ENCODE measurements at places on chromosomes 12 and 14.
A peak's percentile ranks its signal among the peaks of the same experiment; 100 is the strongest.

DNA sequence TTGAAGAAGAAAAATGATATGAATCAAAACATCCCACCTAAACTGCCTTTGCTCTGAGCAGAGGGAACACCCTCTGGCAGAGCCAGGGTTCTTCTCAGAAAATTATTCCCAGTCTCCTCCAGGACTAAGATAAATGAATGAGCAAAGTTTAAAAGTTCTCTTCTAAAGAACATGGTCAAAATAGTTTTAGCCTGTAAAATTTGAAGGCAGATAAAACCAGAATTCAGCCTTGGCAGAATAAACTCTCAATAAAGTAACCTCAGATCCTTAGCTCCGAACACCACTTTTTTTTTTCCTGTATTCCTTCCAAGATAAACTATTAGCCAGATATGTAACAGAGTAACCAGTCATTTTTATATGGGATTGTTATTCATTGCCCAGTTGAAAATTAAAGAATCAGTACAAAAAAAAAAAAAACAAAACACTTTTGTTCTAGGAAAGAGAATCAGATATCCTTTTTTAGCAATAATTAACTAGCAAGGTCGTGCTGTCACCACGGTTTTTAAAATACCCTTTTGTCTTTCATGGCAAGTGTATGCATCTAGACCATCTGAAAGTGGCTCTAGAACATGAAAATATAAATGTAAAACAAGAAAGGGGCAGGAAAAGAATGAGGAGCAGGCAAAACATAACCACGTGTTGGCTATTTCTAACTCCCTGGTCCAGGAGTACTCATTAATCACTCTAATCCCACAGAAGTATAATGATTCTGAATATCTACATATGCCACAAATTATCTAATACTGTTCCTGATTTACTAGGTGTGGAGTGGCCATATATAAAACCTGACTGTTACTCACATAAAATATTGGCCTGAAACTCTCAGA lies 60.8 kb downstream of the CAPZA3 start:
- no peak for DNase-seq

DNA sequence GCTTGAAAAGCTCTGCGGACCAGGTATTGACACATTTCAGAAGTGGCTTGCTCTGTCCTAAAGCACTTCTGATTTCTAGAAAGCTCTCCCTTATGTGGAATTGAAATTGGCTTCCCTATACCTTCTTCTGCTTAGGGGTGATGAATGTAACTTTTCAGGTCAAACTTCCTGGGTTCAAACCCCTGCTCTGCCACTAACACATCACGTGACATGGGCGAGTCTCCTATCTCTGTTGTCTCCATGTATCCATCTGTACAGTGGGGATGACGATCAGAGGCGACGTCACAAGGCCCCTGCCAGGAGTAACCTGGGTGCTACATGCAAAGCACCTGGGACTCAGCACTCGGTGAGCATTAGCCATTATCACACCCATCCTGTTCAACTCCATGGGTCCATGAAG lies 73.7 kb upstream of the PIWIL1 start:
- DNase-seq = no peak

GRCh38 chr14:91903070-91903469 lies 35.7 kb upstream of the TC2N start:
- DNase-seq = no peak

GRCh38 chr12:128337431-128338170 lies 70.6 kb downstream of the TMEM132C start:
- no peak for DNase-seq

- no peak for DNase-seq
These were observed 27.7 kb downstream of the UBR7 start for GRCh38 chr14:93234798-93235197.

DNA sequence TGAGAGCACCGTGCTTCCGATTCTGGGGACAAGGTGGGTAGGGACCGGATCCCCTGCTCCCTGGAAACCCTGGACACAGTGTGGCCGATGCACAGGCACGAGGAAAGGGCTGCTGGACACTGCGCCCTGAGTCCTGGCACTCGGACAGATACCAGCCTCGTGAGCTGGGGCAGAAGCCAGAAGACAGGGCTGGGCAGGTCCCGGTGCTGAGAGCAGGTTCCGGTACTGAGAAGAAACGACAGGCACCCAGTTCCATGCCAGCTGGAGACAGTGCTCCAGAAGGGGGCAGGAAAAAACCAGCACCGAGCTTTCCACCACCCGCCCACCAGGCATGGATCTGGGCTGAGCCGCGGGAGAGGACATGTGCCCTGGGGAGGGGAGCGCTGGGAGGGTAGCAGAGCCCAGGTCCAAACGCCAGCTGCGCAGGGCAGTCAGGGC lies 6.5 kb downstream of the XRCC3 start:
- DNase-seq = no peak

DNA sequence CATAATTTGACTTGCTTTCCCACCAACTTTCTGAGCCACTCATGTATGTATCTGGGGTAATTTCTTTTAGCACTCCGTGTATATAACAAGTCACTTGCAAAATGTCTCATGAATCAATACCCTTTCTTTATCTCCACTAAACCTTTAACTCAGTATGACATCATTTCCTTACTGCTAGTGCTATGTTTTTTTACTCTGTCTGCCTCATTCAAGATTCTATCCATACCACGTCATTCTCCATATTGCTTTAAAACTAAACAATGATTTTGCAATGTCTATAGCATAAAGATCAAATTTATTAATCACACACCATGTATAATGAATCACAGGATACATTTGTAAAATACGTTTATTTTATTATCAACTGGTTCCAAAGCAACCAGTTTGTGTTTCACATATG lies 178.2 kb downstream of the PIK3C2G start:
- no peak for DNase-seq

DNA sequence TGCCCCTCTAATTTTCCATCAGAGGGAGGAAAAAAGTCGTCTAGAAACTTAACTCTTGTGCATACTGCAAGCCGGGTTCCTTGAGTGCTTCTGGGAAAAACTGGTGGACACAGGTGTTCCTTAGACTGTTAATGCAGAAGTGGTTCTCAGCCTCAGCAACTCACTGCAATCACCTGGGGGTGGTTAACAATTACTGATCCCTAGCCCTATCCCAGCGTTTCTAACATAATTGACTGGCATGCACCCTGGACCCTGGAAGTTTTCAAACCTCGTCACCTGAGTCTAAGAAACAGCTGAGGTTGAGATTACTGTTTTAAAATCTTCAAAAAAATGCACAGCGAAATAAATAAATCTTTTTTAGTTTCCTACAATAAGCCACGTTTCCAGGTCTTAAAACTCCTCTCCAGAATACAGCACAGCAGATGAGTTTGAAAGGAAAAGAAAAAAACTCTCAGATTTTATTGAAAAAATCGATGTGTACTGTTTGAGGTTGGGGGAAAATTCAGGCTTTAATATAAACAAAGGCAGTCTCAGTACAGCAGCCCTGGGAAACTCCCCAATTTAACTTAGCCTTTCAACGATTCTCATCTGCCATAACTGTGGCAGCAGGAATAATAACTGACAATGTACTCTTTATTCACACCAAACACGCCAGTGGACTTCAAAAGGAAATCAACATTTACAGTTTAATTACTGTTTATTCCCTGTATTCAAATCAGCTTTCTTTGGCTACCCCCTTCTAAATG lies 45.4 kb downstream of the PHLDA1 start:
- DNase-seq = no peak

GRCh38 chr14:72597252-72598233 lies 296.4 kb downstream of the DPF3 start:
- DNase-seq = no peak

- DNase-seq = no peak
These were observed 210.5 kb downstream of the SNAPC1 start for GRCh38 chr14:61972711-61973110.

- peak; percentile 78 for DNase-seq
These were observed at the start of gene SENP1 for GRCh38 chr12:48105867-48106680. Gene SENP1 (minus strand): TSS chr12:48106079. CDS start chr12:48101472, 4,607 bp downstream.

- no peak for DNase-seq
These were observed 31.6 kb downstream of the PPP1R36 start for GRCh38 chr14:64581363-64581762.

- no peak for DNase-seq
These were observed 9.8 kb upstream of the KDM2B start for GRCh38 chr12:121590476-121591143.

DNA sequence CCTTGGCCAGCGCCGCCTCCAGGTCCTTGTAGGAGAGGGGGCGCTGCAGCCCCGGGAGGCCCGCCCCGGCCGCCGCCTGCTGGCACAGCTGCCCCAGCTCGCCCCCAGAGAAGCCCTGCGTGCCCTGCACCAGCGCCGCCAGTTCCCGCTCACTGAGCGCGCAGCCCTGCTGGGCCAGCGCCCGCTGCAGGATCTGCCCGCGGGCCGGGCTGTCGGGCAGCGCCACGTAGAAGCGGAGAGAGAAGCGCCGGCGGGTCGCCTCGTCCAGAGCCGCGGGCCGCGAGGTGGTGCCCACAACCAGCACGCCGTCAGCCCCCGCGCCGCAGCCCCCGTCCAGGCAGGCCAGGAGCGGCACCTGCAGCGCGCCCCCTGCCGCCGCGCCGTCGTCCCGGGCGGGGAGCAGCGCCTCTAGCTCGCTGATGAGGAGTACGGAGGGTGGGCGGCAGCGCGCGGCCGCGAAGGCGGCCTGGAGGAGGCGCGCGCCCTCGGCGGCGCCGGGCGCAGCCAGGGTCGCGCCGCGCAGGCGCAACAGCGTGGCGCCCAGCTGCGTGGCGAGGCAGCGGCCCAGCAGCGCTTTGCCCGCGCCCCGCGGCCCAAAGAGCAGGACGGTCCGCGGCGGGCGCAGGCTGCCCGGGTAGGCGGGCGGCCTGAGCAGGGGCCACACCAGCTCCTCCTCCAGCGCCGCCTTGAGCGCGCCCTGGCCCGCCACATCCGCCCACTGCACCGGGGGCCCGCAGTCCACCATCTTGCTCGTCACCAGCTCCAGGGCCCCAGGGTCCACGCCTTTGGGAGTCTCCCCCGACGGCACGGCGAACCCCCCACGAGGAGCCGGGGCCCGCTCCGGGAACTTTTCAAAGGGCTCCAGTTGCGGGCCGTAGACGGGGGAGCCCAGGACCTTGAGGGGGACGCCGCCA lies 27.7 kb downstream of the FIGNL2 start:
- no peak for DNase-seq

DNA sequence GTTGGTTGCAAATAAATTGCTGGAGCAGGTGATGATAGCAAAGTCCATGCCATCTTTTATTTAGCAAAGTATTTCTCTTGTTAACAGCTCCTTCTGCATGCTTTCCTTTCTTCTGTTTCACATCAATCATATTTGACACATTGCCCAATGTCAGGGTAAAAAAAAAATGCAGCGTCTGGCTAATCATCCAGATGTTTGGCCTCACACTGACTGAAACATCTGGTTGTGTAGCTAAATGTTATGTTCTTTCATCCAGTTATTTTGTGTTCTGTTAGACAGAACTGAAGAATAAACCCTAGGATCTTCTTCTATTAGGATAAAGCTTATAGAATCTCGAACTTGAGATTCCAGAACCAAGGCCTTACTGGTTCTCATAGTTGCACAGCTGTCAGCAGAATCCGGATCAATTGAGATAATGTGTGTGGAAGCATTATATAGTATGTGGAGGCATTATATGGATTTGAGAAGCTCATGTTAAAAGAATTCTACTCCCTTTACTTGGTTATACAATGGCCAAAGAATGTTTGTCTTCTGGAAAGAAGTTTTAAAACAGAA lies 859.2 kb downstream of the DIO2 start:
- no peak for DNase-seq

GRCh38 chr14:53350429-53350828 lies 197.3 kb upstream of the DDHD1 start:
- DNase-seq = no peak

DNA sequence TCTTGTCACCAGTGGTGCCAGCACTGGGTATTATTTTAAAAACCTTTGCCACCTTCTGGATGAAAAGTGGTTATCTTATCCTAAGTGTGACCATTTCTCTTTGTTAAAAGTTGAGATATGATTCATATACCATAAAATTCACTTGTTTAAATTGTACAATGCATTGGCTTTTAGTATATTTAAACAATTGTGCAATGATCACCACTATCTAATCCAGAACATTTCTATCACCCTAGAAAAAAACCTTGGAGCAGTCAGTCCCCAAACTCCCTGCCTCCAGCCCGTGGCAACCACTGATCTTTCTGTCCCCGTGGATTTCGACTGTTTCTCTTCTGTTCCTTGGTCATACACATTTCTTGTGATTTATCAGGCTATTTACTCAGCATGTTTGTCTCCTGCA lies 28.3 kb downstream of the SH2B3 start:
- no peak for DNase-seq

DNA sequence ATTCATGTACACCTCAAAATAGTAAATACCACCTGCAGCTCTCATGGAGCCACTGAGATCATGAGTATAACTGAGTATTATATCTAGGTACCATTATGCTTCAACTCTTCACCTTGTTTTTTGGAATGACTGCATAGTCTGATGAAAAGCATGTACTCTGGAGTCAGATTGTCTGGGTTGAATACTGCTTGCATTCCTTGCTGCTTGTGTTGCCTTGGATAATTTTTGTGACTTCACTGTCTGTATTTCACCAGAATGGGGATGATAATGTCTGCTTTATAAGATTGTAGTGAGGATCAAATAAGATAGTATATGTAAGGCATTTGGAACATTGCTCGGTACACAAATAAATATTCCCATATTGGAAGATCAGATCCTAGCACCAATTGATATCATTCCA lies 54.2 kb downstream of the SUSD6 start:
- DNase-seq = no peak

- peak; percentile 51 for DNase-seq
These were observed 254.8 kb downstream of the MSRB3 start for GRCh38 chr12:65533177-65533883.

DNA sequence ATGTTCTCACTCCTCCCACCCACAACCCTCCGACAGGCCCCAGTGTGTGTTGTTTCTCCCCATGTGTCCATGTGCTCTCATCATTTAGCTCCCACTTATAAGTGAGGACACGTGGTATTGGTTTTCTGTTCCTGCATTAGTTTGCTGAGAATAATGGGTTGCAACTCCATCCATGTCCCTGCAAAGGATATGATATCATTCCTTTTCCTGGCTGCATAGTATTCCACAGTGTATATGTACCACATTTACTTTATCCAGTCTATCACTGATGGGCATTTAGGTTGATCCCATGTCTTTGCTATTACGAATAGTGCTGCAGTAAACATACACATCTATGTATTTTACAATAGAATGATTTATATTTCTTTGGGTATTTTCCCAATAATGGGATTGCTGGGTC lies 77.5 kb downstream of the SLCO1A2 start:
- DNase-seq = no peak

GRCh38 chr12:116955382-116956021 lies 44.8 kb downstream of the FBXW8 start:
- peak; percentile 4 for DNase-seq

DNA sequence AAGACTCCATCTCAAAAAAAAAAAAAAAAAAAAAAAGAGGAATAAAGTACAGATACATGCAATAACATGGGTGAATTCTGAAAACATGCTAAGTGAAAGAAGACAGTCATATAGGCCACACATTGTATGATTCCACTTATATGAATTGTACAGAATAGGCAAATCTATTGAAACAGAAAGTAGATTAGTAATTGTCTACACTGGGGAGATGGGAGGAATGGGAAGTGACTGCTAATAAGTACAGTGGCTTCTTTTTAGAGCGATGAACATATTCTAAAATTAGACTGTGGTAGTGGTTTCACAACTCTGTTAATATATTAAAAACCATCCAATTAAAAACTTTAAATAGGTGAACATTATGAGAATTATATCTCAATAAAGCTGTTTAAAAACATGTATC lies 74.4 kb downstream of the ANKS1B start:
- DNase-seq = no peak
